ENCODE measurements at places on chromosomes 11 and 22. TPM values are rescaled to one million over a fixed set of nuclear protein-coding genes. Genes with fewer than 3 reads are reported as not detected.

DNA sequence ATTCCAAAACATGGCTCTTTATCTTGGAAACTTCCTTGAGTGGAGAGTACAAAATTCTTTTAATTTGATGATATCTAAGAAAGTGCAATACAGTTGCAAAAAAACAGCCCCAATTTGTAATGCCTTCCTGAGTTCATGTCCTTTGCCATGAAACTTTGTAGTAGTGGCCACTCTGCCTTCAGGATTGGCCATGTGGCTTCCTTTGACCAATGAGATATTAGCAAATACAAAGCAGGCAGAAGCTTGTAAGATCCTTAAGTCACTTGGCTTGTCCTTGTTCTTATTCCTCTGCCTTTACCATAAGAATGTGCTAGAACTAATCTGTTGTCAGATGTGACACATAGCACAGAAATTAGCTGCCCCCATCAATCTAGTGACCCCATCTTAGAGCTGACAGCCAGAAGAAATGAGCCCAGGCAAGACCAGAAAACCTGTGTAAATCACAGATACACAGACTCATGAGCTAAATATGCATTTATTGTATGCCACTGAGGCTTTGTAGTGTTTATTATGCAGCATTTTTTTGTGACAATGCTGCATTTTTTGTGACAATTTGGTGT, 29.8 kb upstream of the BLID start:
- DNase-seq: no peak

- no peak for DNase-seq
Observed at GRCh38 chr11:88555829-88556202, 218.3 kb upstream of the CTSC start.

- no peak for DNase-seq
Observed at GRCh38 chr22:17726928-17727897, 47.1 kb downstream of the BID start.

GRCh38 chr11:119190531-119190930, 5.3 kb downstream of the NHERF4 start:
- DNase-seq: no peak

DNA sequence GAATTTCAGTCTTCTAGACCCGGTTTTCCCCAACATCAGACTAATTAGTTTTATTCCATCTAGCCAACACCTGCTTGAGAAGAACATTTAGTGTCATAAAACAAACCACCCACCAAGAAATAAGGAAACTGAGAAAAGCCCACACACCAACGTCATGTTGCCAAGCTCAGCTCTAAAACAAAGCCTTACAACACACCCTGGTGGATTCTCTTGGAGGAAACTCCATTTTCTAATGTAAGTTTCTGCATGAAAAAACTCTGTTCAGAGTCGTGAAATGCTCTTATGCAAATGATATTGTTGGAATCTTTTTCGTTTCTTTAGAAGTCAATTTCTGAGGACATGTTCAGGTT, 105.0 kb upstream of the RAG2 start:
- no peak for DNase-seq

DNA sequence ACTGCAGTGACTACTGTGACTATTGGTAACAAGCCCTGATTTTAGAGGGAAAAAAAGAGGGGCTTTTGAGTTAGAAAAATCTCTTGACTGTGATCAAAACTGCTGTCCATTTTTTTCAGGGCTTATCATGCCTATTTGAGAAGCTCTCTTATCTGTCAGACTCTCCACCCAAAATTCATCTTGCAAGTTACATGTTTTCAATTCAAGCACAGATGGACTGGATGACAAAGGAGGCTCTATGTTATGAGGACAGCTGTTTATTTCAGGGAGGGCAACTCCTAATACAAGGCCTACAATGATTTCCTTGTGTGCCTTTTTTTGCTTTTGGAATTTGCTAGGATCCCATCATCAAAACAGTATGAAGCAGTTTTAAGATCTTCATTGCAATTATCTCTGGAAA, 35.2 kb upstream of the USP47 start:
- no peak for DNase-seq

GRCh38 chr22:50561401-50562358, 1.0 kb downstream of the SYCE3 start:
- no peak for DNase-seq

- no peak for DNase-seq
Observed at GRCh38 chr11:78832226-78832947, 257.7 kb upstream of the NARS2 start.

DNA sequence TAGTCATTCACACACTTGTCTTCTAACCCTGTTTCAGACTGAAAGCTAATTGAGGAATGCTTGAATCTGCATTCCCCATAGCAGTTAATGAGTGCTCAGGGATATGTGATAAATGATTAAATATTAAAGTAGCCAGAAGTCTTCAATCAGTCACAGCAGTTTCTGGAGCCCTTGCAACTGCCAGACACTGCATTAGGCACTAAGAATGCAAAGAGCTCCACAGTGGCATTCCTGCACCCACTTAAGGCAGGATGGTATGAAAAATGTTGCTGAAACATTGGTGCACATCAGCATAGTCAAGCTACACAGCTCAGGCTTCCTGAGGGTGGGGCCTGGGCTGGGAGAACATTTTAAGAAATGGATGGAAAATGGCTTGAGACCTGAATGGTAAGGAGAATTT, 6.5 kb downstream of the DTX4 start:
- no peak for DNase-seq

DNA sequence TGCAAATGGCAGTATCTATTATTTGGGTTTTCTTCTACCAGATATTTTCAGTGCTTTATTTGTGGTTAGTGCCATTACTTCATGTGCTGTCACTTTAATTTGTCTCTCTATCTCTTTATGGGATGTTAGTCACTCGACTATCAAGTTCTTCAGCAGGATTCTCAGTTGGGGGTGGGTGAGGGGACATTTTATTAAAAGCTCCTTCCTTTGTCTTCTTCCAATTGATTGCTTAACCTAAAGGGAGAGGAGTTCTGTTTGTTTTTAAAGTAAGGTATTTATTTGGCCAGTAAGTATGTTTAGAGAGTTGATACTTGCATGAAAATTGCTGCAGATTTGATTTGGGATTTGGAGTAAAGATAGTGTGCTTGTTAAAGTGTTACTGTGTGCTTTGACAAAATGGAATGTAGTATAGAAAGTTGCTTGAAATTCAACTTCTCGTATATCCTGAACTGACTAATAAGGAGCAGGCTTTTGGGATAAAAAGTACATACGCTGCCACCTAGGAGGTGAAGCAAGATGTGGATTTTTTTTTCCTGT, 10.3 kb downstream of the YAP1 start:
- DNase-seq: no peak

DNA sequence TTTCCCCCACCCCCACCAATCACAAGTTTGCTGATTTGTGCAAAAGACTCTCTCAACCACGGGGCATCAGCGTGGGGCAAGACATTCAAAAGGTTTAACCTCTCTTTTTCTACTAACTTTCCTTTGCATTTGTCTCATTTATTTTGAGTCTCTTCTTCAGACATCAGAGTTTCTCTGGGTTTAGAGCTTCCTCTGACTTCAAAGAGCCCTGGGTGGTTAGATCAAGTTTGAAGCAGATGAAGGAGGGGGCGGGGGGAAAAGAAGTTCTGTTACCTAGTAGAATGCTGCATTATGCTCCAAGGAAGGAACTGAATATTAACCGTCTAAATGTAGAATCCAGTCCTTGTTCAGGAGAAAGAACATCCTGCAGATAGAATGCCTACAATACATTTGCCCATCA, 24.5 kb downstream of the GAS2 start:
- DNase-seq: no peak

DNA sequence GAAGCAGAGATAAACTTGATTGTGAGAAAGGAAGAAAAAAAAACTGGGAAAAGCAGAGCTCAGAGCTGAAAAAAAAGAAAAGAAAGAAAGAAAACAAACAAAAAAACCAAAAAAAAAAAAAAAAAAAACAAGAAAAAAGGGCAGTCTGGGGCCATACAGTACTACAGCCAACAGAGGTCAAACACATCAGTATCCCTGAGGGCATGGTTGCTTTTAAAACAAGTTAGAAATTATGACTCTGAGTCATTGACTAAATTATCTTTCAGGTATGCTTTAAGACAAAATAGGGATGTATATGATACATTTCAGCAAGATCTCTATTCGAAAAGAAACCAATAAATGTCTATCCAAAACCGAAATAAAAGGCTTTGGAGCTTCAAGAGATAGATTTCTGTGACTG, 37.1 kb upstream of the TLCD5 start:
- DNase-seq: no peak

DNA sequence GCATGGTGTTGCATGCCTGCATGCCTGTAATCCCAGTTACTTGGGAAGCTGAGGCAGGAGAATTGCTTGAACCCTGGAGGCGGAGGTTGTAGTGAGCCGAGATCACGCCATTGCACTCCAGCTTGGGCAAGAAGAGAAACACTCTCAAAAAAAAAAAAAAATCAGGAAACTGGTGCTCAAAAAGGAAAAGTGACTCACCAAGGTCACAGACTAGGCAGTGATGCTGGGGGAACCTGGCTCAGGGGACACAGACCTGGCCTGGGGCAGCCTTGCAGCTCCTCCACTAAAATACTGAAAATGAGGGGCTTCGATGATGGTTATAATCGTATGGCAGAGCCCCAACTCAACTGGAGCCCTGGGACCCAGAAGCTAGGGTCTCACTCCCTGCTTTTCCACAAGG, 8.1 kb upstream of the SLC35E4 start:
- DNase-seq: no peak

GRCh38 chr22:29260601-29261315, 7.0 kb downstream of the RHBDD3 start:
- no peak for DNase-seq

- DNase-seq: no peak
Observed at GRCh38 chr11:131640320-131640719, 269.9 kb downstream of the NTM start.

DNA sequence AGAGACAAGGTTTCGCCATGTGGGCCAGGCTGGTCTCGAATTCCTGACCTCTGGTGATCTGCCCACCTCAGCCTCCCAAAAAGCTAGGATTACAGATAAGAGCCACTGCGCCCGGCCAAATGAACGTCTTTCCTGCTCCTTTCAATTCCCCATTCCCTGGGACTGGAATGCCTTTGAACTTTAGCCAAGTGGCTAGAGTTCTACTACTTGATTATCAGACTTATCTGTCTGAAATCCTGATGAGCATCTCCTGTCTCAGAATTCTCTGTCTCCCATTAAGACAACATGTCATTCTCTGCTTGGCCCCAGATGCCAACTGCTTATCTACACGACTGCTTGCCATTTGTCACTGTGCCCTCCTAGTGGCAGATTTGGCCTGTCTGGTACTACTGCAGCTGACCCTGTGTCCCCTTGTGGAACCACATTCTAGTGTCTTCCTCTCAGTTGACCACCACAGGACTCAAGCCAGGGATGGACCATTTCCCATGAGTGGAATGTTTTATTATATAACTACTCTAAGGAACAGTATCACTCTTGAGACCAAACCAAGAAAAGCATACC, 33.1 kb upstream of the IPO7 start:
- no peak for DNase-seq

DNA sequence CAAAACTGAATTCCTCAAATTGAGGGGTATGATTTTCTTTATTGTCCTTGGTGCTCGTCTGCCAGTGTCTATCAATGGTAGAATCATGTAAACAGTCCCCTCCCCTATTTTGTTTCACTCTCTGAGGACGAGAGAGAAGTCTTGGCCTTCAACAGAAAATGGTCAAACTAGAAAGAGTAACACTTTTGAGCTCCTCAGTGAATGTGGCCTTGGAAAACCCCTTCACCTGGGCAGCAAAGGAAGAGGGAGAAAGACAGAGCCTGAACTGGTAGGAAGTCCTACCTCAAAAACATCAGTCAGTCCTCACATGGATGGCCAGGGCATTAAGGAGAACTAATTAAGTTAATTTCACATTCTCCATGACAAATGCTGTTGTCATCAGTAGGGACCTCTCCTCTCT, 86.1 kb upstream of the TOP3B start:
- DNase-seq: no peak

- DNase-seq: no peak
Observed at GRCh38 chr22:46070803-46071450, 79.4 kb upstream of the PPARA start.

- no peak for DNase-seq
Observed at GRCh38 chr11:104618954-104619353, 279.3 kb downstream of the CASP12 start.

DNA sequence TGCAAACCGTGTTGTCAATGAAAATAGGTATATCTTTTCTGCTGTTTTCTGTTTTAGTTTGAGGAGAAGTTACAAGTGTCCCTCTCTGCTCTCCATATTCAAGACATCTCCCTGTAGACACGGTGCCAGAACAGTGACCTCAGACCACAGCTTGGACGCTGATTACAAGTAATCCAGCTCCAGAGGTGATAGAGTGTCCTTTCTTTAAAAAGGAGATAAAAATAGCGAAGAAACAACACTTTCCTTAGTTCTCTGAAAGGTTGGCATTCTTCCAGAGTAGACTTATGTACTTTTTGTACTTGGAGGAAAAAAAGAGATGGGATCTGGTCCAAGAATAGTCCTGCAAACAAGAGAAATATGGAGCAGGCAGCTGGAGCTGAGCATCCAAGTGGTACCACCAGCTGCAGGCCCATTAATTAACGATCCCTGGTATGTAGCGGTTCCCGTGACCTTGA, 43.0 kb upstream of the WT1 start:
- DNase-seq: no peak

- DNase-seq: no peak
Observed at GRCh38 chr22:45805413-45805812, 133.8 kb downstream of the ATXN10 start.

DNA sequence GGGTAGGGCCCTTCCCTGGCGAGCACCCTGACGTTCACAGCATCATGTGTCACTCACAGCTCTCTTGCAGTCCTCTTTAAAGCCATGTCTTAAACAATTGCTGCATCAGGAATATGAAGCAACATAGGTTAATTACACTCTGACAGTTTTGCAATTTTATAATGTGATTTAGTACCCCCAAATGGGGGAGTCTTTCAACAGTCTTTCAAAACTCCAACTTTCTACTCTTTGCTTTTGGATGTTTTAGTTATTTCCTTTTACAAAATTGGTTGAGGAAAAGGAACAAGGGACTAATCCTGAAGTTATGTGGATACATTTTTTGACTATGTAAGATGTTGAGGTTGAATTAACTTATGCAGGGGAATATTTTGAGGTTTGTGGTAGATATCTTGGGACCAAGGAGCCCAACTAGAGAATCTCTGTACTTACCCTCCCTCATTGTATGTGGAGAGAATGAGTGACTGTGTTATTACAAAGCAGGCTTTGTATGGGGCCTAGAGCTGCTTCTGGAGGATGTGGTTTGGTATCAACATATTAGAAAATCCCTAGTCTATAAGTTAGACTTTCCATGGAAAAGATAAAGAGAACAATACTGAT, at the start of gene MMP8:
MMP8 (minus strand) TSS at position 51 of the 597 bp plus-strand sequence. CDS start 99 bp downstream, outside the sequence.
- DNase-seq: no peak

Gene CECR2
- total RNA-seq: 6.0 TPM

Gene RASSF10
- not detected for total RNA-seq

Gene MS4A4A
- total RNA-seq: 0.22 TPM

Gene OR10A2
- total RNA-seq: not detected

Gene OR52E1
- not detected for total RNA-seq

Gene KRTAP5-9
- total RNA-seq: 0.27 TPM

Gene TSSK2
- not detected for total RNA-seq

Gene MOGAT2
- 0.12 TPM for total RNA-seq

Gene CDC42BPG
- total RNA-seq: 30.1 TPM

Measured in HCT116 (cell line).